ENCODE measurements at places on chromosomes 1 and 21.

DNA sequence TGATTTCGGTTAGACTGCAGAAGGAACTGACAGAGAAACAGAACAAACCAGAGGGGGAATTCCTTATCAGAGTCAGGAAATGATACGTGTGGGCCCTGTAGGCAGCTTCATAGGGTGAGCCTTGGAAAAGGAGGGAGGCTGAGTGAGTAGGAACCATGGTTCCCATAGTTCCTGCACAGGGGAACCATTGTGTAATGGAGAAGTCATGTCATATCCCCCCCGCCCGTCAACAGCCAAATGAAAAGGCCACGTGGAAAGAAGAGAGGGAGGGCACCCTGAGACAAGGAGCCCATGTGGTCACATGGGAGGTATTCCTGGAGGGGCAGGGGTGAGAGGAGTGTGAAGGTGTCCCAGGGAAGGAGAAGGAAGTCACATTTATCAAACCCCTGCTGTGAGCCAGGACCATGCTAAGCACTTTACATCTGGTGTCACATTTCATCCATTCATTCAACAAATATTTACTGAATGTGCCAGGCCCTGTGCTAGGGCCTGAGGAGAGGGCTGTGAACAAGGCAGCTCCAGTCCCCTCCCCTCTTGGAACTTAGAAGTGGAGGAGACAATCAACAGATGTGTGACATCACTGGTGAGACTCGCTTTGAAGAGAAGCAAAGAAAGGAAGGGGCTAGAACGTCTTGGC lies 15.7 kb upstream of the FGR start:
- no peak for DNase-seq

- DNase-seq = no peak
Measured at GRCh38 chr1:157135646-157136045, 2.5 kb downstream of the ETV3 start.

DNA sequence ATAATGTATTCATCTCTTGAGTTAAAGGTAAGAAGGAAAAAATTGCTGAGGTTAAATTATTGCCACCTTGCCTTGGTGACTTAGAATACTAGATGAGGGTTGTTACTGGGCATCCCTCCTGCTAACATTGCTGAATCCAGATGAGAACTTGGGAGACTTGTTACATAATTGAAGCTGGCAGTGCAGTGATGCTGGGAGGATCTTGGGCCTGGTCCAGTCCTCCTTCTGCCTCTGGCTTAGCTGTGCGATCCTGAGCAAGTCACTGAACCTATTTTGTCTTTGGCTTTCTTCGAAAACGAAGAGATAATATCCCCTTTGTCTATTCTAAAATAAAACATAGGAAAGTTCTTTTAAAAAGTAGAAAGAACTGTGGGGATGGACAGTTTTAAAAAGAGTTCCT lies 244.9 kb upstream of the NRIP1 start:
- DNase-seq = no peak

DNA sequence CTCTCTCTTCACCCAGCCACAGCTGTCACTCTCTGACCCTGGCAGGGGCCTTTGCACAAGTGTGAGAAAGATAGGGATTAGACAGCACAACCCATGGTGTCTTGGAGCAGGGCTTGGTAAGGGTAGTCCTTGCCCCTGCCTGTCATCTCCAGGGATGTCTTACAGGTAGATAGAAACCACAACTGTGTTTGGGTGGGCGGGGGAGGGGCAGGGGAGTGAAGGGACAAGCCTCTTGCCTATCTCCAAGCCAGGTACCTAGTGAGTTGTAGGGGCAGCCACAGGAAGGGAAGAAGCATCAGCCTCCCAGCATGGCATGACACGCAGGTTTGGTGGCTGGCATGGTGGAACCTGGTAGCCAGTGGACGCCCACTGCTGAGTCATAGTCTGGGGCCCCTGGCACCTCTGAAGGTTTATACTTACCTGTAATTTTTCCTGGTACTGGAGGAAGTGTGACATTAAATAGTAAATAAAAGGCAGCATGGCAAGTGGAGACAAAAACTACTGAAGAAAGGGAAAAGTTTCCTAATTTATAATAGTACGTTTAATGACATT lies 97.5 kb downstream of the CLEC20A start:
- no peak for DNase-seq

GRCh38 chr1:156102633-156103511 lies 11.6 kb upstream of the LMNA start:
- DNase-seq = no peak

GRCh38 chr1:215595231-215595630 lies 28.1 kb downstream of the KCTD3 start:
- DNase-seq = no peak

DNA sequence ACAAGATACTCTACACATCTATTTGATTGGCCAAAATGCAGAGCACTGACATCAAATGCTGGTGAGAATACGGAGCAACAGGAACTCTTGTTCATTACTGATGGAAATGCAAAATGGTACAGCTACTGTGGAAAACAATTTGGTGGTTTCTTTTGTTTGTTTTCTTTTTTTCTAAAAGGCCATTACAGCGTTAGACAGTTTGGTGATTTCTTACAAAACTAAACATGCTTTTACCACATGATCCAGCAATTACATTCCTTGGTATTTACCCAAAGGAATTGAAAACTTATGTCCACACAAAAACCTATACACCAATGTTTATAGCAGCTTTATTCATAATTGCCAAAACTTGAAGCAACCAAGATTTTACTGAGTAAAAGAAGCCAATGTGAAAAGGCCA lies 66.4 kb upstream of the FBXO28 start:
- DNase-seq = no peak

DNA sequence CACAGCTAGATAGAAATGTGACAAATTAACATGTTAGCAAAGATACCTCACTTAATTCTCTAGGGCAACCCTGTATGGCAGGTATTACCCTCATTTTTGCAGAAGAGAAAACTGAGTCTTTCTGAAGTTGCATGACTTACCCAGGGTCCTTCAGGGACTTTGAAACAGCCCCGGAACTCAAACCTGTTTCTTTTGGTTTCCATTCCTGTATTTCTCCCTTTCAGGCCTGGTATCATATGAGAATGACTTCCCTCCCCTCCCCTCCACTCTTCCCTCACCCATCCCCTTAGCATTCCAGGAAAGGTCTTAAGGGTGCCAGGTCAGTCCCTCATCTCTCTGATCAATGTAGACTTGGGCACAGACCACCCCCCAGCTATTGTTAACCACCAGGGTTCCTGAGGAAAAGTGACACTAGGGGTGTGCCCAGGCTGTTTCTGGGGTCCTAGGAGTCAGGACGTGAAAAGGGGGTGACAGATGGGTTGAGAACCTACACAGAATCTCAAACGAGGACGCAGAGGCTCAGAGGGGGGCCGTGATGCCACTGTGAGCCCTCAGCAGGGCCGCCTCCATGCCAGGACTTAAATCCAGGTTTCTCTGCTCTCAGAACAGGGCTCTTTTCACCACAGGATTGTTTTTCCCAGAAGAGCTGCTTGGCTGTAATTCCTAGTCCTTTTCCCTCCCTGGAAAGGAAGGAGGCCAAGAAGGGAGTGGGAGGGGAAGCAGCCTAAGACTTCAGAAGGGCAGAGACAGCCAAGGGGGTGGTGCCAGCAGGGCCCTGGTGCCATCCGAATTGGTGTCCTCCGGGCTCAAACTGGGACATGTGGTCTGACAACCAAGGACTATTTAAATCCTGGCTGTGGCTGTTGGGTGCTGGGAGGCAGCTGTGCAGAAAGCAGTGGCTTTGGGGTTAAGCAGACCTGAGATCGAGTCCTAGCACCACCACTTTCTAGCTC lies 2.1 kb upstream of the WASF2 start:
- no peak for DNase-seq

DNA sequence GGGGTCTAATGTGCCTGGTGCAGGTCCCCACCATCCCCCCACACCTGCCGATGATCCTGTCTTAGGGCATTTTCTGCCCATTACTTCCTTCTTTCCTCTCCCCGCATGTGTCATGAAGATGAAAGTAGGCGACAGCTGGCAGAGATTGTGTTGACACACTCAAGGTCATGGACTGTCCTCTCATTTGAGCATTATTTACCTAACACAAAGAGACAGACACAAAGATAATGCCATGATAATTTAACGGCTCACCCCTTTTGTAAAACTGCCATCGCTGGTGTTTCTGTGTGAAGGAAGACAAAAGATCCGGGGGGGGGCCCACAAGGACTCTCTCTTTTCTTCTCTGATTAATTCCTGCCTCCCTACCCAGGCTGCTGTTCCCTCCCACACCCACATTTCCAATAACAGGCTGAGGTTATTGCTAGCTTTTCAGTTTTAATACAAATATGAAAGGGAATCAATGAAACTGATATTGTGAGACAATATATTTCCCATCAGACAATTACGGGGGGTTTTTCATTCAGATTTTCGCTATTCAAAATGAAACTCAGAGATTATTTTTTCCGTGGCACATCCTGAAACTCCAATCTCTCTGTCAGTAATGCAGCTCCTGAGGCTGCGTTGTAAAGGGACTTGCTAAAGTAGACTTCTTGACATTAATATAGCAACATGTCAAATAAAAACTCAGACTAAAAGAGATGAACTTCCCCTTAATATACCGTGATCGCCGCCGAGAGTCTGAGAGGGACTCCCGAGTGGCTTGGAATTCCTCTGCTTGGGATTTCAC lies 561.1 kb downstream of the NPHP4 start:
- no peak for DNase-seq

DNA sequence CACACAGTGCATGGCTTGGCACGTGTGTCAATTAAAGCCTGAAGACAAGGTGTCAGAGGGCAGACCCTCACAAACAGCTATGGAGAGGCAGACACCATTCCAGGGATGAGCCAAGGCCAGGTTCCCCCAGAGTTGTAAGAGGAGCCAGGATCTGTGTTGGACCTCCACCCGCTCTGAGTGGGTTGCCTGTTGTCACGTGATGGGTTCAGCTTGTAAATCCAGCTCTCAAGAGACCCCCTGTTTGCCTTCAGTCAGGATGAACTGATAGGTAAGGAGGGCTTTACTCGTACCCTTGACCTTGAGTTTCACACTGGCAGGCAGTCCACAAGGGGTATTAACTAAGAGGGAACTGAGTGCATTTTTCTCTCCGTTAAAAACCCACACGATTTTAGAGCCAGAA lies 27.7 kb upstream of the KCND3 start:
- no peak for DNase-seq

All from nephron progenitor cell (in vitro differentiated cells).